ENCODE measurements at places on chromosomes 12 and 14.

GRCh38 chr12:58262796-58263195 is 321.4 kb downstream of the ATP23 start:
- no peak for DNase-seq

DNA sequence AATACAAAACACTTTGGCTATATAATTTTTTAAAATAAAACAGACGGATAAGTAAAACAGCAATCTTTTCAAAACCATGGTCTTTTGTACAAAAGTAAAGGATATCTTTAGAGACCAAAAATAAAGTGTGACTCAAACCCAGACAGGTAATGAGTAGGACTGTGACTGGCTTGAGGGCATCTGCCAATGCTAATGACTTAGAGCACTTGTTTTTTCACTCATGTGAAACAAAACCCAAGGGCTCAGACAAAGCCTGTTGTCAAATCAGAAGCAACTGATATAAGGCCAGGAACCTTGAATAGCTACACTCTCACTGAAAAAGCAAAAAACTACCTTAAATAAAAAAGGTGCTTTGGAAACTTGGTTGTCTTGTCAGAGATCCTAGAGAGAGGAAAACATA is 357.4 kb downstream of the TMEM117 start:
- DNase-seq, result no peak

- no peak for DNase-seq
Measured at GRCh38 chr12:25245491-25245890, 5.2 kb downstream of the KRAS start.

DNA sequence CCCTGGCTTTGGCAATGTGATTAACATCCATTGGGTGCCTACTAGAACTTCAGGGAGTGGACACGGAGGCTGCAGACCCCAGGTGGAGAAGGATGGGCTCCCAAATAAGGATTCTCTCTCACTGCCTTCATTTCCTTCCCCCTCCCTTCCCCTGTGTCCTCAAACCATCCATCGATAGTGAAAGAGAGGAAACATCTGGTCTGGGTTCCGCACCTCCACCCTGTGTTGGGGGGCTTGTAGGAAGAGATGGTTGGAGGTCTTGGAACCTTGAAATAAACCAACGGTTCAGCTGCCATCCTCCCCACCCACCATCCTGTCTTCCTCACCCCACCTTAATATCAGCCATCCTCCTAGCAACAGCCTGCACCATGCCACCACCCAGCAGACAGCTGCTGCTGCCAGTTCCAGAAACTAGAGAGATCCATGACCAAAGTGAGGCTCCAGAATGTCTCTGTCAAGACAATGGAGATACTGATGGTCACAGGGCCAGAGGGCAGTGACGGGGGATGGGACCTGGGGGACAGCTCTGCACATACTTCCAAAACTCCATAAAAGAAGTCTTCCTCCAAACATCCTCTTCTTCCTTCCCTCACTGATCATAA is 153.1 kb upstream of the CCND2 start:
- DNase-seq, result no peak

- DNase-seq, result no peak
Measured at GRCh38 chr12:25558586-25558985, 5.5 kb upstream of the LMNTD1 start.

- DNase-seq, result no peak
Measured at GRCh38 chr14:35368139-35368460, 36.4 kb downstream of the NFKBIA start.

- DNase-seq, result no peak
Measured at GRCh38 chr12:77727442-77728001, 103.2 kb upstream of the NAV3 start.

- peak; percentile 63 for DNase-seq
Measured at GRCh38 chr14:77181603-77182437, at the start of gene TMEM63C. TMEM63C (plus strand) TSS chr14:77181798; CDS start chr14:77218814, 37,016 bp downstream.

- no peak for DNase-seq
Measured at GRCh38 chr12:109084425-109084824, 8.8 kb downstream of the ALKBH2 start.

DNA sequence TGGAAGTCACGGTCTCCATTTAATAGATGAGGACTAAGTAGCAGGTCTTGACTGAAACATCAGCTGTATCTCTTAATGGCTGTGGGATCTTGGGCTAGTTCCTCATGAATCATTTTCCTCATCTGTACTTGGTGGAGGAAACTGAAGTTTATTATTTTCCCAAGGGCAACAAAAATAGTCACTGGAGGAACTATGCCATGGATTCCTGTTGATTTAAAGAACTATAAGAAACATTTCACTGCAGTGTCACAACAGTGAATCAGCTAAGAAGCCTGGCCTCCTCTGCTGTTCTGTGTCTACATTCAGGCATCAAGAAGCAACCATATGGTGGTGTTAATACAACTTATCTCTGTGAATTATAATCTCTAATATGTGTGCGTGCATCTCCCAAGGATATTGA is 200.5 kb downstream of the STXBP6 start:
- DNase-seq, result no peak

GRCh38 chr12:51214895-51215294 is 3.0 kb downstream of the POU6F1 start:
- no peak for DNase-seq

- DNase-seq, result no peak
Measured at GRCh38 chr14:61099216-61099835, 118.3 kb downstream of the SLC38A6 start.

- no peak for DNase-seq
Measured at GRCh38 chr12:90936230-90937005, 18.6 kb downstream of the CCER1 start.

DNA sequence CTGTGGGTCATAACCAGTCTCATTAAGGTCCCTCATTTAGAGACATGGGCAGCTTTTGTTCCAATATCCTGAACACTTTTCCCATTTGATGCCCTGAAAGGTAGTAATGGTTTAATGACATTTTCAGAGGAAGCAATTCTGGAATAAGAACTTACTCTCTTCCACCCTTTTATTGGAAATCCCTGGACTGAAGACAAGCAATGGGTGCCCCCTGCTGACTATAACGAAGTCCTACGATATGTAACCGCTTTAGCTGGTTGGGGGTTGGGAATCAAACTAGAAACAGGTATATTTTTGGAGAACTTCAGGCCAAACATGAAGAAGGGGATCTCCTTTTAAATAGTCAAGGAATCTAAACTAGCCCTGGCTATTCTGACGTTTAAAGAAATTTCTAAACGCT is 20.5 kb downstream of the SARNP start:
- peak; percentile 20 for DNase-seq

GRCh38 chr14:102748806-102749205 is 28.4 kb upstream of the TRAF3 start:
- no peak for DNase-seq

DNA sequence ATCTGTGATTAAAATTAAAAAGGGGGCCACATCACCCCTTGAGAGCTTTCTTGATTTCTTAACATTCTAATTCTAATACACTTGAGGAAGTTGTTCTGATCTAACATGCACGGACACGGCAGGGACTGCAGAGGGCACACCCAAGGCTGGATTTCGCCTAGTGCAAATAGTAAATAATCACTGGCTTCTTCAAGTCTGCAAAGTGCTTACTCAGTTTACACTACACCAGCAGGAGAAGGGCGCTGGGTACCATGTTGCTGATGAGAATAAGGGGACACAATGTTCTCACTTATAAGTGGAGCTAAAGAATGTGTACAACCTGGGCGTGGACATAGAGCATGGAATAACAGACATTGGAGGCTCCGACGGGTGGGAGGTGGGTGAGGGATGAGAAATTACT is 34.2 kb downstream of the TBX5 start:
- DNase-seq, result no peak

GRCh38 chr12:26122061-26122680 is 2.7 kb downstream of the BHLHE41 start:
- DNase-seq, result peak; percentile 37

- no peak for DNase-seq
Measured at GRCh38 chr12:84920331-84920730, 7.7 kb upstream of the SLC6A15 start.

GRCh38 chr14:24416932-24417619 is 12.4 kb downstream of the CBLN3 start:
- no peak for DNase-seq

DNA sequence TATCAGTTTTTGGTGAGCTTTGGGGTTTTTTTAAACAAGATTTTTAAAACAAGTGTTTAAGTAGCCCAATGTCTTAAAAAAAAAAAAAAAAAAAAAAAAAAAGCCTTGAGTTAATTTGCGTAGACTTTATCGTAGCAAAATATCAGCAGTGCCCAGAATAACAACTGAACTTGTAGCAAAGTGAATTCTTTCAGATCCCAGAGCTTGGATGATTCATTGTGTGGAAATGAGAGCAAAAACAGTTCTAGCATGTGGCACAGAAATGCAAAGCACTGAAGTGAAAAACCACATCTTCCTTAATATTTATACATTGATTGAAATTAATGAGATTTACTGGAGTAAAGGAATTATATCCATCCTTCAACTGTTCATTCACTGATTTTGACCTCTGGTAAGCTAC is 258.1 kb downstream of the EGLN3 start:
- DNase-seq, result no peak

DNA sequence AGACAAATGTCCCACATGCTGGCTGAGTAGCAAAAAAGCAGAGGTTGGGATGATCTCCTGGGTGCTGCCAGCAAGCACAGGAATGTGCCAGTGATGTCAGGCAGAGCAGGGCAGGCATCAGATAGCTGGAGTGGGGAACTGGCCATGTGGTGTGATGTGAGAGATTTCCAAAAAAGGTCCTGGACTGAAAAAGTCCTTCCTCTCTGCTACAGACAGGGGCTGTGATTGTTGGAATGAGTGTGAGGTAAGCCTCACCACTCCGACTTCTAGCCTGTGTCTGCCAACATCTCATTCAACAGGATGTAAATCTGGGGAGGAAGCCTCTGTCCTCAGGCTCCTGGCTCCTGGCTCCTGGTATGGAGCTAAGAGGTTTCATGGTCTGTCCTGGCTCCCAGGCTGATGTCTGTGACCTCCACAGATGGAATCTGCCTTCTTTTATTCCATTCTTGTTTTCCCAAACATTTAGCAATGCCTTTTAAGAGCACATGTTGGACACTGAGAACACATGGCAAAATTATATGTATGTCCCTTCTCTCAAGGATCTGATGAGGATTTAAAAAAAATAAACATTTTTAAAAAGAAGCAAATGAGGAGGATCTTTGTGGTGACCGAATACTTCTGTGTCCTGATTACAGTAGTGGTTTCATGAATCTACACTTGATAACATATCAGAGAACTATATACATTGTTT is 50.1 kb upstream of the STK38L start:
- no peak for DNase-seq

DNA sequence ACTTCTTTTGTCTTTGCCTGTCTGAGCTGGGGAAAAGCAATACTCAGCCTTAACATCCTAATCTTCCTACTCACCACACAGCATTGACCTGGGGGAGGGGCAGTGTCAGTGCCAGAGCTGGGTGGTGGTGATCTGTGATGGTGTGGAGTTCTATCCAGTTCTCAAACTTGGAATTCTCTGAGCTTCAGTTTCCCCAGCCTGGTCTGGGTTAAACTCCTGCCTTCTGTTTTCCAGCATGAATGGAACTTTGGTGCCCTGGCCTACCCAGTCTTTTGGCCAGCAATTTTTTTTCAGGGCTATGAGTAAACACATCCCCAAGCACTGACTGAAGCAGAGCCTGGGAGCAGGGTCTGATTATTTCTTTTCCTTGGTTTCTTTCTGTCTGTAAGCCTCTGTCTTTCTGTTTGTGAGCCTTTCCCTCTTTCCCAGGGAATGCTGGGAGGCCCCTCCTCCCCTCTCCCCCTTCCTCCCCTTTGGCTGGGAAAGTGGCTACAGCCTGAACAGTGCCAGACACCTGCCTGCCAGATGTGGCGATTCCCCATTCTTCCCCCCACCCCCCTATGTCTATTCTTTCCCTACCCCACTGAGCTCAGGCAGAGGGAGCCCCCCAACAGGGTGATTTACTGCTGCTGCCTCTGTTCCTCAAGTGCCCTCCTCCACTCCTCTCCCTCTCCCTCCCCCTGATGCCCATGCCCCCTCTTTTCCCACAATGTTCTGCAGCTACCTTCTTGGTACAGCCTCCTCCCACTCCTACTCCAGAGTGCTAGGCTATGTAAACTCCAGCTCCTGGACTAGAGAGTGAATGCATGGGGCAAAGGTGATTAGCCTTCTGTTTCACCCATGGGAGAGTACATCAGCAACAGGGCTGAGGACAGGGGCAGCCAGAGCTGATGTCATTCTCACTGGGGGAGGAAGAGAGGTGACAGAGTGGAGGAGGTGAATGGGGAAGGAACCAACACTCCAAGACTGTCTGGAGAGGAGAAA is 11.1 kb downstream of the GPR84 start:
- no peak for DNase-seq
